IPS-NIHi11 (cell line): ENCODE measurements at places on chromosomes 6 and 20.

DNA sequence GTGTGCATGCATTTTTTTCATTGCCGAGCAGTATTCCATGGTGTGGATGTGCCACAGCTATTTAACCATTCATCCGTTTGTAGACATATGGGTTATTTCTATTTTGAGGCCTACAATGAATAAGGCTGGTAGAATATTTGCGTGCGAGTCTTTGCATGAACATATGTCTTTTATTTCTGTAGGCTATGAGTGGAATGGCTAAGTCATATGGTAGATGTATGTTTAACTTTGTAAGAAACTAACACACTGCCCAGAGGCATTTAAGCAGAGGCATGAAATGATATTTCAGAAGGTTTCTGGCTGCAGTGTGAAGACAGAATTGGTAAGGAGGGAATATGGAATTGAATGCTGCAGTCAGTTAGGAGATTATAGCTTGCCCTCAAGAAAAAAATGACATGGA lies 457.4 kb upstream of the CDH4 start:
- DNase-seq = no peak

GRCh38 chr6:108737594-108738546 lies 110.4 kb upstream of the ARMC2 start:
- DNase-seq = no peak

DNA sequence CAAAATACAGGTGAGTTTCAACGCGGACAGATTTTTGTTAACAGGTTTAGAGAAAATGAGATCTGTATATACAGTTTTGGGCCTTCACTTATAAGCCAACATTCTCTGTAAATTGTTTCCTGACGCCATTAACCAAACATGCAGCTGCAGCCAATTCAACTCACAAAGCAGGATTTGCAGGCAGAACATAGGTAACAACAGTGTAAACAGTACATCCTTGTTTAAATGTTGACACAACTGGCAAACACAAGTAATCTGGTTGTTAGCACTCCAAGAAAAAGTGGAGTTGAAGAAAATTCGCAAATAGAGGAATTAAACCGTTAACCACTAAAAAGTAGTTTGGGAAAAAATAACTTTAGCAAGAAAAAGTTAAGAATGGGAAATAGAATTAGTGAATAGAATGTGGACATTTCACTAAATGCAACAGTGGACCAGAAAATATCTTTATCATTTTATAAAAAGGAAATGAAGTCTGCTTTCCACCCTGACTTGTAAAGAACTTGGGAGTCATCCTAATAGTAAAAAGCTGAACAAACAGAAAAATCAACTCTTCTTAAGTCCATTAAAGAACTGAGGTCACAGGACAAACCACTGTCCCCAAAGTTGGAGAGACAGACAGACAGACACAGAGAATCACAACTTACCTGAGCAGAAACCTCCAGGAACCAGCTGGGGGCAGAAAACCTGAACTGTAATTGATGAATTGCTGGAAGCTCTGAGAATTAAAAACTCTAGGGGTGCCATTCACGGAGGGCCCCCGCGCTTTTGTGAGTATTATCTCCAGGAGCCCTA lies 10.1 kb downstream of the SMIM28 start:
- DNase-seq = no peak

- DNase-seq = no peak
Measured at GRCh38 chr20:6115221-6115895, 7.5 kb downstream of the FERMT1 start.

GRCh38 chr6:57310817-57311157 lies 6.6 kb upstream of the PRIM2 start:
- no peak for DNase-seq

DNA sequence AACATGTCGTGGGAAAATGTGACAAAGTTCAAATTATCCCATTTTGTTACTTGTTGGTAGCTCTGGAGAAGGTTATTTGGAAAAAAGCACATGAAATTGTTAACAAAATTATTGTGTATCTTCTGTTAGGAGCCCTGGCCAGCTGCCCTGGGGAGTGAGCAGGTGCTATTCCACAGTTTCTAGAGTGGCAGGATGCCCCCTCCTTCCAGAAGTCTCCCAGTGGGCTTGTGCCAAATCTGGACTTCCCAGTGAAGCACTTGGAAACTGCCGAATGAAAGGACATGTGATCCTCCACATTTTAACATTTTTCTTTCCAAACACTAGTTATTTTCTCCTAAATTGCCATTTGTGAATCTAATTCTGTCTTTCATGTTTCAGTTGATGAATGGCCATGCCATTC lies 66.9 kb upstream of the CLDN20 start:
- no peak for DNase-seq

DNA sequence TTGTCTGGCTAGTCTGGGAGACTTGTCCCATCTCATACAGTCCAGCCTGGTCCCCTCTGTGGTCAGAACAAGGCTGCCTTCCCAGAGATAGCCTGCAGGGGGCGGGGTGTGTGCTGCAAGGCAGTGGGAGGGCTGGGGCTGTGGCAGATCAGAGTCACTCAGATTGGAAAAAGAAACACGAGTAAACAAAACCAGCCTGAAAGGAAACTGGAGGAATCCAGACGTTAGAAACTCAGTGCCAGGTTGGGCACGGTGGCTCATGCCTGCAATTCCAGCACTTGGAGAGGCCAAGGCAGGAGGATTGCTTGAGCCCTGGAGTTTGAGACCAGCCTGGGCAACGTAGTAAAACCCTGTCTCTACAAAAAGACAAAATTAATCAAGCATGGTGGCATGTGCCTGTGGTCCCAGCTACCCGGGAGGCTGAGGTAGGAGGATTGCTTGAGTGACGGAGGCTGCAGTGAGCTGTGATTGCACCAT lies 20.2 kb downstream of the LEMD2 start:
- peak; percentile 85 for DNase-seq

DNA sequence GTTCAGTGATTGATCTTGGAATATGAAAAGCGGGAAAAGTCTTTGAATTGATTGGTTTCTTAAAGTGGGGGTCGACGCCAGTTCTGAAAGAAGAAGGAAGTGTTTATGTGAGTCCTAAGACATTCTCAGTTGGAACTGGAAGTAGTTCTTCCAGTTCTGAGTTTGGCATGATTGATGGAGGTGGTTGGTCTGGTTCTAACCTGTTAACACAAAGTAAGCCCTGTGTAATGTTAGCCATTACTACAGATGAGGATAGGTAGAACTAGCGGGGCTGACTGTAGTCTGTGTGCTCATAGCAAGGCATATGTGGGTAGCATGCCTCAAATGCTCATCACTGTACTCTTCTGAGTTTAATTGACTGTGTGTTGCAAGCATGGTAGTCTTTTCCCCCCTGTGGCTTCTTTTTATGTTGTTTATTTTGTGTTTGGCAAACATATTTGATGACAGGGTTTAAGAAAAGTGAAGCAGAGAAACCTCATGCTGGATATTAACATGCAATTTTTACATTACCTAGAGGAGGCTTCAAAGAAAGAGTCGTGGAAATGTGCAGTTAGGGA lies 24.9 kb downstream of the CITED2 start:
- DNase-seq = peak; percentile 23

GRCh38 chr6:75261299-75261698 lies 17.7 kb upstream of the COX7A2 start:
- no peak for DNase-seq

DNA sequence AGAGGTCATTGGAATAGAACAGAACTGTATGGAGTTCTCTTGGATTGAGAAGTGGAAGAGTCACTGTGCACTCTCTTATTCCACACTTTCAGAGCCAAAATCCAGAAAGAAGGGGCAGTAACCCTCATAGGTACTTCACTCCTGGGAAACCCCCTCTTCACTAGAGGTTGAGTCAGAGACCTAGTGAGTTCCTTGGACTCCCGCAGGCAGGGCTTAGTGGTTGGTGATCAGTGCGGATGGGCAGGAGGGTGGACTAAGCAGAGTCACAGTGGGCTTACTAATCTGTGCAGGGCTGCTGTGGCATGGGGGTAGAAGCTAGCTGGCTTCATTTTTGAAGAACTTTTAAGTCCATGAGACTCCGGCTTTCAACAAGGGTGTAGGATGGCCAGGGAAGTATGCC lies 95.0 kb upstream of the MLN start:
- DNase-seq = no peak

- DNase-seq = peak; percentile 60
Measured at GRCh38 chr6:5379647-5380242, 118.4 kb downstream of the FARS2 start.

DNA sequence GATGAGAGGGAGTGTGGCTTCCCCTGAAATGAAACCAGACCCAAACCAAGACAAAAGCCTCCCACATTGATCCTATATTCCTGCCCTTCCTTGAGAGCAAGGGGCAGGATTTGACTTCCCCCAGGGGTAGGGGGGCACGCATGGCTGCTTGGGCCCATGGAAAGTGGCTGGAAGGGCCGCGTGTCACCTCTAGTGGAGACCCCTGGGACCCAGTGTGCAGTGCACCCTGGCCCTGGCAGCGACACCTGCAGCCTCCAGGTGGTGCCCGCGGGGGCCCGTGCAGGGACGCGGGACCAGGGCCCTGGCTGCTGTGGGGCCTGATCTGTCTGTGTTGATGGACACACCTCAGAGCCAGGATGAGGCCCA lies 18.0 kb upstream of the SLCO4A1 start:
- no peak for DNase-seq

DNA sequence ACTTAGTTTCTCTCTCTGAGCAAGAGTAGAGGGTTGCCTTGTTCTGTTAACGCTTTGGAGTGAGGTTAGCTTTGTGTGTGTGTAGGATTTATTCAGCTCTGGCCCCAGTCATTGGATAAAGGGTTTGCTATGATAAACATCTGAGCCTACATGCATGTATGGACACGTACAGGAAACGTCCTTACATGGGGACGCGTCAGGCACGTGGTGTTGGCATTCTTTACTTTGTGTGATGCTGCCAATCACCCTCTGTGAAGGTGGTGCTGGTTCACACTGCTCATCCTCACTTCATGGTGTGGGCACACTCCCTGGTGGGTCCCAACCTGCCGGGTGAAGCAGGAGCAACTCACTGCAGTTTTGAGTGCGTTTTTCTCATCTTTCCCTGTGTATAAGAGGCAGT lies 53.4 kb upstream of the CD93 start:
- DNase-seq = no peak

- peak; percentile 7 for DNase-seq
Measured at GRCh38 chr6:10687582-10687981, 6.8 kb downstream of the C6orf52 start.

DNA sequence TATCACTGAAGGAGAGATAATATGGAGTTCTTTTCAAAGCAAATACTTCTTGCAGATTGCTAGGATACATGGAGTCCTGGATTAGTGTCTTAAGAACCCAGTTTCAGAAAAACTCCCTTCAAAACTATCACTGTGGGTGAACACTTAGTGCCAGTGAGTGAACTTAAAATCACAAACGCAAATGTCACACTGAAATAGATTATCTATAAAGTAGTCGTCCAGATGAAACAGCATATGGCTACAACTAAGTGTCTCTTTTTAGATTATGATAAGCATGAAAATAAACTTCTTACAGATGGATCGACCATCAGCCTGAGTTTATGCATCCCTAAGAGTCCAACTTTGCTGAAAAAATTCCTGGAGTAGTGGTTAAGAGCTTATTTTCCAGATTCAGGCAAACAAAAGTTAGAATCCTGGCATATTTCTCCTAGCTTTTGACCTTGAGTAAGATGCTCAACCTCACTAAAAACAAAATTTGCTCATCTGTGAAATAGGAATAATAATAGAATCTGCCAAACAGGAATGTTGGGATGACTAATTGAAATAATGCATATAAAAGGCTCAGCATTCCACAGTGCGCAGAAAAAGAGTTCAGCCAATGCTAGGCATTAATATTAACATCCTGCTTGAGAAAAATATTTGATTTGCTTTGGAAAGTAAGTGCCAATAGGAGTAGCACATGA lies 70.4 kb downstream of the DOK5 start:
- DNase-seq = no peak
